ENCODE measurements at places on chromosomes 1 and 21.

DNA sequence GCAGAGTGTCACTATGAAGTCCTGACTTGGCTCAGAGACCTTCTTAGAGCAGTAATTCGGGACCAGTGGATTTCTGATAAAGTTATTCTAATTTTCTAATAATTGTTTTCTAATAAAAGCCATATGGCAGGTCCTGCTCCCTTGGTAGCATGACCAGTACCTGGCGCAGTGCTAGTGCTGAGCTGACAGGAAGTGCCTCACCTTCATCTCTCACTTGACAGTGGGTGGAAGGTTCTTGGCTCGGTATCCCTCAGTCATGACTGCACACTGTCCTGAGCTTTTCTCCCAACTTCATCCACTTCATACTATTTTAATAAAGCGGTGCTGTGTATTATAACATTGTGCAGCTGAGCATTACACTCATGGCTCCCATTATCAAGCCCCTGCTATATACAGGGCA lies 14.1 kb downstream of the VANGL1 start:
- no peak for DNase-seq

GRCh38 chr1:93977598-93977945 lies 68.3 kb upstream of the GCLM start:
- DNase-seq, result no peak

DNA sequence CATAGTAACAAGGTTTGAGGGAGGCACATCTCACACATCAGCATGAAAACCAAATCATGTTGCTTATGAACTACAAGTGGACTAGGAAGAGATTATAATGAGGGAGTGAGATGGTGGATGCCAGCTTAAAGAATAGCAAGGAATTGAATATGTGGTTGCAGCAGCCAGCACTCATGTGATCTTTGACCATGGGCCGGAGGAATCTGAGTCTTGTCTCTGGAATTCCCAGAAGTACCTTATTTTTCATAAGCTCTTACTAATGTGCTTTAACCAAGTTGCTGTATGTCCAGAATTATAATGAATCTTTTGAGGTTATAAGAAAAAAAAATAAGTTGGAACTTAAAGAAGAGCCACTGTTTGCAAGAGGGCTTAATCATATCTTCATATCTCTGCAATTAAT lies 97.0 kb downstream of the DISP1 start:
- no peak for DNase-seq

- no peak for DNase-seq
Observed at GRCh38 chr1:197093226-197093885, 26.3 kb upstream of the F13B start.

DNA sequence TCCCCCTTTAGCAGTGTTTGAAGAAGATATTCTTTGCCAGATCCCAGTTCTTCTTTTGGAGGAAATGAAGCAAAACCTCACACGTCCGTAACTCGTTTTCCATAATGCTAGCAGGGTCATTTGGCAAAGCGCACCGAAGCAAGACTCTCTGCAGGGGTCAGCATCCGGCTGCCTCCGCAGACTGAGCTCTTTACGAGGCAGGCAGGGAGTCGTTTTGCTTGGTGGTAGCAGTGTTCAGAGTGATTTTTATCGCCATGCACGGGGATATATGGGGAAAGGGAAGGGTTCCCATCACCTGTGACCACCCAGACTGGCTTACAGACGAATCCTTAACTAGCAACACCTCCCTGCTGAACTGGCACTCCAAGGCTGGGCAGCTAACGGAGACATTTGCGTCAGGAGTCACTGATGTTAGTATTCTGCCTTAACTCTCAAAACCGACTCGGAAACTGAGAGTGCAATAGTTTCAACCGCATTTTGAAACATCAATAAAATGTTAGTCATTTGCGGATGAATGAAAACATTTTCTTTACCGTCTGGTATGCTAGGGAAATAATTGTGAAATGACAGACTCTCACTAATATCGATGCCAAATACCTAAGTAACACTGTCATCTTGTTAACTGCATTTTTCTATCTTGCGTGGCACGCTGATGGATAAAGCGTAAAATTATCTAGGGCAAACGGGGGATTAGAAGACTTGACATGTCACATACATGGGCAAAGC lies 2.2 kb upstream of the NEGR1 start:
- no peak for DNase-seq

DNA sequence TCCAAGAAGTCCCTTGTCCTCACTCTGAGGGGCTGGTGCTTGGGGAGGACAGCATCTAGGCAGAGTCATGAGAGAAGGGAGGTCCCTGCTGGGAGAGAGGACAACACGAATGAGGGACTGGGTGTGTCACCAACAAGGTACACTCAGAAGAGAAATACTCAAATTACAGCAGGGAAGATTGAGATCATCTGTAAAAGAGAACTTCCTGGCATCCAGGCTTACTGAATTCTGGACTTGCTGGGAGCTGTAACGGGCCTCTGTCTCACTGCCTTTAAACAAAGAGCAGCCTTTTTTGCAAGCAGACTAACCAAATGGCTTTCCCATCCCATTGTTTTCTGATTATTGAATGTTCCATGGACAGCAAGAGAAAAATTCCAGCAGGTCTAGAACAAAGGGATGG lies 195.7 kb upstream of the RAB4A start:
- DNase-seq, result no peak

- DNase-seq, result no peak
Observed at GRCh38 chr1:102191723-102192122, 195.0 kb upstream of the OLFM3 start.

DNA sequence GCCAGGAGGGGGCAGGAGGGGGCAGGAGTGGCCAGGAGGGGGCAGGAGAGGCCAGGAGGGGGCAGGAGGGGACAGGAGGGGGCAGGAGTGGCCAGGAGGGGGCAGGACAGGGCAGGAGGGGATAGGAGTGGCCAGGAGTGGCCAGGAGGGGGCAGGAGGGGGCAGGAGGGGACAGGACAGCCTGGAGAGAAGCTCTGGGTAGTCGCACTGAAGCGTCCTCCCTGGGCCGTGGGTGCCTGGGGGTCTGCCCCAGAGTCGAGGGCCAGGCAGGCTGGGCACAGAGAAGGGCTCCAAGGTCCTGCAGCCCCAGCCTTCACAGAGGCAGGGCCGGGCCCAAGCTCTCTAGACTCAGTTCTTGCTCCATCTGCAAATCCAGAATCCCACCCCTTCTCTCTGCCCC lies 22.9 kb downstream of the MEGF6 start:
- no peak for DNase-seq

DNA sequence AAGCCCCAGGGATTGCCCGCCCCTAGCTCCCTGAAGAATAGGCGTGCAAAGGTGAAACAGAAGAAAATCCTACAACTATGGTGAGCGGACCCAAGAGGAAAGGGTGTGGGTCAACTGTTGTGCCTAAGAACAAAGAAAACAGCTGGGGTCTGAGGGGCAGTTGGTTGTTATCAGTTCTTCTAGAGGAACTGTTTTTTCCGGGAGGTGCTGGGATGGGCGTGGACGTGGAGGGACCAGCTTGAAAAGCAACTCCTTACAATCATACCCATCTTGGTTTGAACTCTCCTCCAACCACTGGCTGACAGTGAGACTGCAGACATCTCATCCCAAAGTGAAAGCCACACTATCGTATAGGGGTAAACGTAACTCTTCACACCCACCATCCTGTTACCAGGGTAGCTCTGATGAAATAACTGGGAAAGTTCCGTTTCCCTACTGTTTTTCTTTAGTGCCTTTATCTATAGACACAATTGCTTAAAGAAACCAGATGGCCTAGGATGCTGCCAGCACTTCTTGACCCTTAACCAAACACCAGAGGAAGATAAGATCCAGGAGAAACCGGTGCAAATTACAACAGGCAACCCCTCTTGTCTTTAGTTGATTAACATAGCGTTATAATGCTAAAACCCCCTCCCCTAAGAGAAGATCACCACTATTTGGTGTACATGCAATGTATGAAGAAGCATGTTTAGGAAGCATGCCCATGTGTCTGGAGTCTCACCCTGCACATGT lies 25.6 kb upstream of the FAM89A start:
- DNase-seq, result no peak

All from activated T-cell treated with anti-CD3 and anti-CD28 coated beads, Interleukin-2, amount 50 U/mL, for 4 hours (primary cell).